ENCODE measurements at places on chromosomes 5 and 9. TPM values are rescaled to one million over a fixed set of nuclear protein-coding genes. Genes with fewer than 3 reads are reported as not detected.

The SLC25A25 gene
- total RNA-seq: 30.5 TPM

The TXNDC8 gene
- not detected for total RNA-seq

The EPB41L4B gene
- total RNA-seq: 12.9 TPM

The SMU1 gene
- 43.9 TPM for total RNA-seq

The HMCN2 gene
- total RNA-seq: not detected

The RLN2 gene
- not detected for total RNA-seq

The TMEM174 gene
- total RNA-seq: not detected

The GAS1 gene
- 14.5 TPM for total RNA-seq

The SLC36A3 gene
- not detected for total RNA-seq

The ITGA1 gene
- total RNA-seq: 8.6 TPM

The UGT3A1 gene
- not detected for total RNA-seq

The MAP1B gene
- total RNA-seq: 44.0 TPM

The PITX1 gene
- 34.0 TPM for total RNA-seq

The KIF27 gene
- 2.7 TPM for total RNA-seq

The RBM22 gene
- 51.4 TPM for total RNA-seq

The TBCA gene
- 261 TPM for total RNA-seq

The PHYHD1 gene
- not detected for total RNA-seq

The TAF7 gene
- total RNA-seq: 55.5 TPM

The FST gene
- 1.7 TPM for total RNA-seq

The ECM2 gene
- 0.17 TPM for total RNA-seq

The MARCHF11 gene
- not detected for total RNA-seq

The SIT1 gene
- not detected for total RNA-seq

The BTNL9 gene
- 1.6 TPM for total RNA-seq

The ZNF658 gene
- 2.6 TPM for total RNA-seq

The TAF11L10 gene
- total RNA-seq: not detected

The S100Z gene
- total RNA-seq: 0.46 TPM

The QRFP gene
- not detected for total RNA-seq

The NIM1K gene
- total RNA-seq: not detected

The GHR gene
- not detected for total RNA-seq

The OTP gene
- not detected for total RNA-seq

The F2RL2 gene
- 0.39 TPM for total RNA-seq

The PJA2 gene
- 51.0 TPM for total RNA-seq

The ACSL6 gene
- 0.06 TPM for total RNA-seq

The MLLT3 gene
- total RNA-seq: 2.1 TPM

The HK3 gene
- total RNA-seq: not detected

The PCDH1 gene
- 2.7 TPM for total RNA-seq

The SLC45A2 gene
- not detected for total RNA-seq

The PLPP7 gene
- 5.4 TPM for total RNA-seq

The LHX2 gene
- total RNA-seq: 11.9 TPM

The B4GALT1 gene
- total RNA-seq: 19.1 TPM

The TICAM2 gene
- total RNA-seq: 0.30 TPM

The TRPM6 gene
- 0.11 TPM for total RNA-seq

The LRRC14B gene
- not detected for total RNA-seq

The MARCOL gene
- not detected for total RNA-seq

The ENHO gene
- 1.9 TPM for total RNA-seq

The PRKAA1 gene
- 52.6 TPM for total RNA-seq

The DRD1 gene
- total RNA-seq: 0.06 TPM

The GRIN1 gene
- total RNA-seq: 0.06 TPM

The ZCCHC7 gene
- 21.7 TPM for total RNA-seq

The FCN1 gene
- not detected for total RNA-seq

The WDR5 gene
- 36.5 TPM for total RNA-seq

The THBS4 gene
- 3.2 TPM for total RNA-seq

The IGFBPL1 gene
- 28.8 TPM for total RNA-seq

The C9orf50 gene
- total RNA-seq: not detected

The TRMT10B gene
- 4.1 TPM for total RNA-seq

The DHX29 gene
- 27.7 TPM for total RNA-seq

The UNC13B gene
- 13.2 TPM for total RNA-seq

The TERT gene
- 3.9 TPM for total RNA-seq

The SPINK7 gene
- not detected for total RNA-seq
